Sigmoid colon (tissue), 7 donors: ENCODE measurements at places on chromosomes 2 and 18. TPM values are rescaled to one million over a fixed set of nuclear protein-coding genes. Genes with fewer than 3 reads are reported as not detected.
A peak's percentile ranks its signal among the peaks of the same experiment; 100 is the strongest.

- no peak for DNase-seq
These were observed 160.4 kb upstream of the FOSL2 start for GRCh38 chr2:28232295-28232694.

- no peak for DNase-seq
These were observed 237.9 kb downstream of the BABAM2 start for GRCh38 chr2:28128281-28128950.

DNA sequence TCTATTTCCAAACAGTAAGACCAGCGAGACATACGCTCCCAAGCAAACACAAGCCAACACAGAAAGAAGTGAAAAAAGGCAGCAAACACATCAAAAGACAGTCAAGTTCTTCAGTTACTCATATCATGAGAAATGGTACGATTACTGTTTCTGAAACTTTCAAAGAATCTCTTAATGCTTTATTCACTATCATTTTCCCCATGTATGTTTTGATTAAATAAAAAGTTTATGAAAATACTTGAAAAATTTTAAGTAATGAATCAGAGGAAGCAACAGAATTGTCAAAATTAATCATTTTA lies 114.9 kb downstream of the HDAC4 start:
- DNase-seq = no peak

DNA sequence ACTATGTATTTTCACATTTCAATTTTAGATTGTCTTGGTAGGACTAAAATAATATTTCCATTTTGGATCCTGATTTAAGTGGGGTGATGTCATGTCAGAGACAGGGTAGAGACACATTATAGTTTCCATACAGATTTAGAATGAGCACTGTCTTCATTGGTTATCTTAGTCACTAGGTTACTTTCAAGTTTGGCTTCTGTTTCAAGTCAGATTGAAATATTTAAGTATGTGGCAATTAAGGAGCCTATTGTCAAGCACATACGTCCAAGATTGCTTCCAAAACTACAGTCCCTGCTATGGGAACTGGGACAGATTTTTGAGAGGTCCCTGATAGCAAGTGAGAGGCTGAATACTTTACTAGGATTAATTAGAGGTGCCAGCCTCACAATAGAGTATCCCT lies 89.2 kb upstream of the FAM117B start:
- DNase-seq = no peak

GRCh38 chr2:151181524-151181923 lies 80.1 kb downstream of the RBM43 start:
- no peak for DNase-seq

GRCh38 chr2:11128243-11128951 lies 26.9 kb upstream of the SLC66A3 start:
- DNase-seq = no peak

DNA sequence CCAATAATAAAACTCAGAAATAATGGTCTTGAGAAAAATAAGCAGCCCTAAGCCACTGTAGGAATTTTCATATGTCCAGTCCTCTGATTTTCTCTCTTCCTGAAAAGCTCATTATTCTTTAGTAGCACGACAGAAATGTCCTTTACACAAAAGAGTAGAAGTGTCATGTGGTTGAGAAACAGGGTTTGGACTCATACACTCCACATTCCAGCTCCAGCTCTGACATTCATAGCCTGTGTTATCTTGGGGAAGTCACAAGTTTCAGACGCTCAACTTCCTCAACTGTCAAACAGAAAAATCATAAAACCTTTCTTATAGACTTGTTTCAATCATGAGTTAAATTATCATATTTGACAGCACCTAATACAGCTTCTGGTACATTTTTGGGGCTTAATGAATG lies 511.5 kb downstream of the TNS1 start:
- no peak for DNase-seq

DNA sequence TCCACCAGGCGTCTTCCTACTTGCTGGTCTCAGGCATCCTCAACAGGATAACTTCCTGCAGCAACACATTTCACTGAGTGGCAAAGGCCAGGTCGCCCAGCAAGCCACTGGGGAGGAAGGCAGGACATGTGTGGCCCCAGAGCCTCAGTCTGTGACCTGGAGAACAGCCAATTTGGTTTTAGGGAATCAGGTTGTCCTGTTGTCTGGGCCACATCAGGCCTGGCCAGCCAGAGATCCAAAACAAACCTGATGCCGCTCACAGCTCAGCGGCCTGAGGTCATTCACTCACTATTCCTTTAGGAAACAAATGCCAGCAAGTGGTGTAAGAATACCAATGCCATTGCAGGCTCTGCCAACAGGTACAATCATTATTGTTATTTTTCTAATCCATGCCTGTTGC lies 210.7 kb downstream of the VAPA start:
- DNase-seq = no peak

GRCh38 chr2:240235149-240235803 lies 94.8 kb upstream of the OTOS start:
- DNase-seq = peak; percentile 58

- no peak for DNase-seq
These were observed 7.8 kb upstream of the PPP1R1C start for GRCh38 chr2:181977661-181978350.

GRCh38 chr2:223161873-223162458 lies 110.0 kb downstream of the KCNE4 start:
- no peak for DNase-seq

GRCh38 chr18:12053289-12053688 lies 40.4 kb upstream of the ANKRD62 start:
- DNase-seq = no peak

DNA sequence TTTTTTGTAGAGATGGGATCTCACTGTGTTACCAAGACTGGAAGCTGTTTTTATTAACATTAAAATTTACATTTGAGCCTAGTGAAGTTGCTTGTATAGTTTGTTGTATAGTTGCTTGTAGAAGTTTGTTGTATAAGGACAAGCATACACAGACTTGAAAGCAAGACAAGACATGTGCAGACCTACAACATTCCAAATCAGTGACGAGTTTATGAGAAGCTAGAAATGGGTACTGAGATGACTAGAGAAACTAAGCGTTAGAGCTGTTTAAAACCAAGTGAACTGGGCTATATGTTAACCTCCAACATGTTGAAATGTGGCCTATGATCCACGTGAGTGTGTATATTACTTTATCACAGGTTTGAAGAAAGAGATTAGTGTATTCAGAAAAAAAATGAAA lies 39.1 kb downstream of the ABCB11 start:
- DNase-seq = no peak

DNA sequence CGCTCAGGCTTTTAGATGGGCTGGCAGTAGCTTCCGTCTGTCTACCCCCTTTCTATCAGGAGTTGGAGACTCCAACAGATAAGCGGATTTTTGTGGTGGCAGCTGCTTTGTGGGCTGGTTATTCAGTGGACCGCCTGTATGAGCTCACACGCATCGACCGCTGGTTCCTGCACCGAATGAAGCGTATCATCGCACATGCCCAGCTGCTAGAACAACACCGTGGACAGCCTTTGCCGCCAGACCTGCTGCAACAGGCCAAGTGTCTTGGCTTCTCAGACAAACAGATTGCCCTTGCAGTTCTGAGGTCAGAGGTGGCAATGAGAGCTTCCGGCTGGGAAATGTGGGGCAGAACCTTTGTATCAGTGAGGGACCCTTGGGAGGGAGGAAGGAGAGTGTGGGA lies 14.8 kb downstream of the CAD start:
- peak; percentile 33 for DNase-seq

- no peak for DNase-seq
These were observed 250.5 kb upstream of the ATP5MC3 start for GRCh38 chr2:175432021-175432420.

DNA sequence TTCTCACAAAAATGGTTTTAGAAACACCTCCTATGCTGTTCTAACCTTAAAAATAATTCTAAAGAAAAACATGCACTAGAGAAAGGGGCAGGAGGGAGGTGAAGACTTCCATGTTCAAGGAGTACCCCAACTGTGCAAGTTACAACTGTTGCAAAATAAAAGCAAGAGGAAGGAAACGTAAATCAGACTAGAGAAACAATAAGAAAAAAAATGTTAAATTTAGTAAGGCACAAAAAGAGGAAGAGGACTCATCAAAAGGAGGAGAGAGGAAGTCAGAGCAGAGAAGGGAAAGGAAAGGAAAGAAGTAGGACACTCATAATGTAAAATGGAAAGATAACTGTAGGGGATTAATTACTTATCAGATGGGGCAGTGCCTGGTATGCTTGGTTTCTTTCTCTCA lies 34.1 kb downstream of the RAPH1 start:
- DNase-seq = no peak

DNA sequence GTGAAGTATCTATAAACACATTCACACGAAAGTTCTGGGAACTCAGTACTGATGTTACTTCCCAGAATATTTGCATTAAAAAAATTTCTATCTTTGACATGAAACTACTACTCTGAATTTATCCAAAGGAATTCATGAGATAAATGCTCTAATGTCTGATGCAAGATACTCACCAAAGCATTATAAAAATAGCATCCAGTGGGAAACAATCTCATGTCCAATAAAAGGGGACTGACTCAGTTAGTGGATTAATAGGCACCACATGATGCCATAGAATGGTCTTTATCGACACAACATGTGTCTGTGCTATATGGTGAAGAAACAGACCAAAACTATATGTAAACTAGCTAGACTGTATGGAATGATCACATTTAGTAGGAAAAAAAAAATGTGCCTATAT lies 33.9 kb downstream of the LAMA3 start:
- no peak for DNase-seq

- no peak for DNase-seq
These were observed 21.6 kb downstream of the PARD6G start for GRCh38 chr18:80225685-80226084.

- DNase-seq = no peak
These were observed 77.7 kb upstream of the WDR75 start for GRCh38 chr2:189363559-189363958.

GRCh38 chr2:44367591-44367990 lies 5.8 kb downstream of the CAMKMT start:
- no peak for DNase-seq

DNA sequence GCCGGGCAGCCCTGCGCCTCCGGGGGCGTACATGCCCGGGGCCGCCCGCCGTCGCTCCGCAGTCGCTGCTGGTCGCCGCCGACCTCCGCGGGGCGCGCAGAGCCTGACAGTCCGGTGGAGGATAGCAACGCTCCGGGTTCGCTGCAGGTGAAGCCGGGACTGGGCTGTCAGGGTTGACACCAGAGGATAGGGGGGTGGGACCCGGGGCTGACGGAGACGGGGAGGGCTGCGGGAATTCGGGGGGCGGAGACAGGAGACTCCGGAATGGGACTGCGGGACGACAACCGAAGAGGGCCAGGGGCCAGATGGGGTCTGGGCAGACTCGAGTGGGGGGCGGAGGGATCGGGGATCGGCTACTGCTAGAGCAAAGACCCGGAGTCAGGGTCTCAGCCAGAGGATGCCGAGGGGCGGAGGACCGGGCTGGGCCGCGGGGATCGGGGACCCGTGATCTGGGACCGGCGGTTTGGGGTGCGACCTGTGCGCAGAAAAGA lies 403 bp downstream of the TMEM127 start:
- peak; percentile 83 for DNase-seq

DNA sequence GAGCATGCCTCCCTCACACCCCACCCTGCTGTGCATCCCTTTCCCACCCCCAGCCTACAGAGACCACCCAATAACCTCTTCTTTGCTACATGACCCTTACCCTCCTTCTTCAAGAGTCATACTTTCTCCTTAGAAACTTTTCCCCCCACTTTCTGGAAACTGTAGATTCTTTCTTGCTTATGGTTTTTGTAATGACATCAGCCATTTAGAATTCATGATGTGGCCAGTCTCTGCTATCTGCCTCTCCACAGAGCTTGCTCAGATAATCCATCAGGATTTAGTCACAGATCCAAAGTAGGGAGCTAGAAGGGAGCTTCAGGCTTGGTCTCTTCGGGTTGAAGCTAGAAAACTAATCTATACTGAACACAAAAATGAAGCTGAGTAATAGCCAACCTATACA lies 36.5 kb downstream of the GALM start:
- no peak for DNase-seq

- no peak for DNase-seq
These were observed 307.5 kb downstream of the GULP1 start for GRCh38 chr2:188599140-188599539.

- no peak for DNase-seq
These were observed 21.0 kb downstream of the C18orf63 start for GRCh38 chr18:74336656-74337055.

BUB1 gene
- total RNA-seq = 0.81 TPM

BOLA3 gene
- total RNA-seq = 41.4 TPM

IL1R2 gene
- 3.0 TPM for total RNA-seq

MYL1 gene
- total RNA-seq = not detected

SYT4 gene
- 5.3 TPM for total RNA-seq

TEKT4 gene
- not detected for total RNA-seq

B3GNT7 gene
- total RNA-seq = 5.0 TPM

TBC1D8 gene
- 12.8 TPM for total RNA-seq

HOXD9 gene
- 11.2 TPM for total RNA-seq

LRRC30 gene
- not detected for total RNA-seq

CXCR2 gene
- not detected for total RNA-seq

CRYBA2 gene
- total RNA-seq = not detected

TNS1 gene
- 1,186 TPM for total RNA-seq

ZNF513 gene
- total RNA-seq = 6.1 TPM

ARHGAP28 gene
- 8.9 TPM for total RNA-seq

ACTR1B gene
- total RNA-seq = 63.0 TPM
